ENCODE measurements at places on chromosomes 2 and 18. TPM values are rescaled to one million over a fixed set of nuclear protein-coding genes. Genes with fewer than 3 reads are reported as not detected.

LAMA1 gene
- 0.32 TPM for polyA plus RNA-seq

SAG gene
- polyA plus RNA-seq = not detected

MROH2A gene
- not detected for polyA plus RNA-seq

MARCO gene
- polyA plus RNA-seq = 1.8 TPM

SLC19A3 gene
- polyA plus RNA-seq = 2.1 TPM

ACMSD gene
- polyA plus RNA-seq = not detected

UCN gene
- 0.93 TPM for polyA plus RNA-seq

MAPRE3 gene
- 130 TPM for polyA plus RNA-seq

PSTPIP2 gene
- 2.2 TPM for polyA plus RNA-seq

ANKRD36 gene
- polyA plus RNA-seq = 0.78 TPM

SPHKAP gene
- 9.9 TPM for polyA plus RNA-seq
